Astrocyte of the spinal cord (primary cell): ENCODE measurements at places on chromosomes 11 and 22.

GRCh38 chr11:47270331-47271271, 668 bp downstream of the MADD start:
- DNase-seq: peak; percentile 62

DNA sequence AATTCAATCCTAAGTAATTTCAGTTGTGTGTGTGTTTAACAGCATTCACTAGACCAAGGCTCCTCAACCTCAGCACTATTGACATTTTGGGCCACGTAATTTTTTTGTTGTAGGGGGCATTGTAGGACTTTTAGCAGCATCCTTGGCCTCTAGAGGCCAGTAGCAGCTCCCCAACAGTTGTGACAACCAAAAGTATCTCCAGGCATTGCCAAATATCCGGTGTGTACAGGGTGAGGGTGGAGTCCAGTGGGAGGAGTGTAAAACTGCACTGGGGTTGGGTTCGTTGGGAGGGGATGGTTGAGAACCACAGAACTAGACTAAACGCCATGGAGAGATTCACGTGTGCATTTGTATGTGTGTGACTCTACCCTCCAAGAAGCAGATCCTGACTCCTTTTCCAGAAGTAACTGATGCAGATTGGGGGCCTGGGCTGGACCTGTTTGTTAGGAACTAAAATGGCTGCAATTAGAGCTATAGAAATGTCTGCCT, 5.9 kb upstream of the PHF21A start:
- peak; percentile 32 for DNase-seq

GRCh38 chr11:37972691-37973090, 1374.7 kb upstream of the RAG2 start:
- DNase-seq: no peak

DNA sequence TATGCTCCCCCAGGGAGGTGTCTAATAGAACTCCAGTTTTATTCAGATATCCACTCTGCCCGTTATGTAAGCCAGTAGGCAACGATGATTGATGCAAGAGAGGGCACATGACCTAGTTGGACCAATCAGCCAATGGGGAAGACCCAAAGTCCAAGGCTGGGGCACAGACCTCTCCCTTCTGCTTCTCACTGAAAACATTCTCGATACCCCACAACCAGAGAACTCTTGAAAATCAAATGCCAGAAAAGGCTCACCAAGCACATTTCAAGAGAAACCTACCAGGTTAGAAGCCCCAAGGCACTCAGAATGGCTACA, 7.4 kb downstream of the HIRA start:
- DNase-seq: no peak

DNA sequence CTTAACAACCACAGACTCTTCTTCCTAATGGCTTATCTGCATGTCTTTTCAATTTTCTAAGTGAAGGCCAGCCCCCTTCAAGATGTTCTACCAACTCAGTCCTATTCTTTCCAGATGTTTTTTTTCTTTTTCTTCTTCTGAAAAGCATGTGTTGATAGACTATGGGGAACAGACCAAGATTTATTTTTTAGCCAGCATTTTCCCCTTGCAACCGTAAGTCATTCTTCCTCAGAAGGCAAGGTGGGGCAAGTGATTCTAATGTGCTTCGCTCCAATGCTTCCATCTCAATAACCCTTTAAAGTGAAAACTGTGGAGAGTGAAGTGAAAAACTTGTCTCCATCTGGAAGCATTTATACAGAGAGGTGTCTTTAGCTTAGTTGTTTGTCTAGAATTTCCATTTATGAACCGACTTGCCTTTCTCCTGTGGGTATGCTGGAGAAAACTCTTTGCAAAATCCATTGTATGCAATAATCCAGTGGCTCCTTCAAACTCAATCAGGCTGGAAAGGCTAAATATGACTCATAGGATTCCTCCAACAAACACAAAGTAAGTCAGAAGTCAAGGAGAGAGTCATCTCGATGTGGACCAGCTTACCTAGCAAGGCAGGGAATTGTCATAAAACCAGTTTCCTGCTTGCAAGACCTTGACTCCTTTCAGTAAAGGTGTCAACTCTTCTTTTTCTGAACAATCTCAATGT, 83.7 kb downstream of the MAML2 start:
- peak; percentile 67 for DNase-seq

DNA sequence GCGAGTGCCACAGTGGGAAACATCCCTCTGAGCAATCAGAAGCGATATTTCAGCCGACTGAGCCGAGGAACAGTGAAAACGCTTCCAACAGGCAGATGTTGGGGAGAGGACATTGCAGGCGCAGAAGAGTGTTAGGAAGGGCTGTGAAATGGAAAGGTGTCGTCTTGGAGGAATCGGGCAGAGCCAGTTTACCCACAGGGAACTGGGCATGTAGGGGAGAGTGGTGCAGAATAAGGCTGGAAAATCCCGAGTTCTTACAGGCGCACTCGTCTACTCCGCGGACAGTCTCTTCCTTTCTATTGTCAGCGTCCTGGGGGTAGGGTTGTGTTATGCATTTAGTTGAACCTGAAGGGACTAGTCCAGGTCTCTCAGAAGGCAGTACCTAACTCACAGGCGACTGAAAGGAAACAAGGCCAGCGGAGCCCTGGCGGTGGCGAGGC, 1.1 kb upstream of the APLP2 start:
- DNase-seq: no peak

- DNase-seq: no peak
Observed at GRCh38 chr22:46634011-46634699, 14.0 kb downstream of the GRAMD4 start.

- peak; percentile 9 for DNase-seq
Observed at GRCh38 chr11:29214833-29215232, 802.0 kb downstream of the KCNA4 start.

- no peak for DNase-seq
Observed at GRCh38 chr11:129077191-129077590, 114.9 kb downstream of the ARHGAP32 start.

GRCh38 chr22:38172832-38173640, 8.6 kb downstream of the PLA2G6 start:
- DNase-seq: peak; percentile 52

GRCh38 chr11:77106759-77107158, 4.1 kb downstream of the OMP start:
- DNase-seq: no peak
